ENCODE measurements at places on chromosomes 13 and 19.
A peak's percentile ranks its signal among the peaks of the same experiment; 100 is the strongest.

- no peaks in the 10 kb centered on the region for H3K27me3 ChIP-seq
- no peak for DNase-seq
- H3K27ac ChIP-seq = no peak overlapping the region
Measured at GRCh38 chr13:24574847-24575246, 62.3 kb upstream of the PARP4 start.

- H3K27ac ChIP-seq = no peak overlapping the region
- no peaks in the 10 kb centered on the region for H3K27me3 ChIP-seq
- H3K36me3 ChIP-seq = no peaks in the 10 kb centered on the region
- no peak overlapping the region for H3K4me3 ChIP-seq
- H3K4me1 ChIP-seq = no peaks in the 10 kb centered on the region
Measured at GRCh38 chr13:76816394-76816793, 69.8 kb downstream of the KCTD12 start.

- H3K4me3 ChIP-seq = no peak overlapping the region
- H3K4me1 ChIP-seq = no peaks in the 10 kb centered on the region
- H3K36me3 ChIP-seq = no peaks in the 10 kb centered on the region
- no peaks in the 10 kb centered on the region for H3K27me3 ChIP-seq
- no peak for DNase-seq
Measured at GRCh38 chr13:107289540-107289939, 721.6 kb upstream of the ARGLU1 start.

- H3K4me3 ChIP-seq = no peak overlapping the region
- H3K27ac ChIP-seq = no peak overlapping the region
- H3K27me3 ChIP-seq = no peaks in the 10 kb centered on the region
- DNase-seq = no peak
- H3K36me3 ChIP-seq = no peaks in the 10 kb centered on the region
Measured at GRCh38 chr19:17441241-17442021, 7.0 kb downstream of the TMEM221 start.

- H3K27ac ChIP-seq = peak overlapping the region; percentile 71
- no peak for DNase-seq
- H3K4me3 ChIP-seq = no peak overlapping the region
- H3K36me3 ChIP-seq = no peaks in the 10 kb centered on the region
Measured at GRCh38 chr19:46975011-46975924, 44.4 kb upstream of the NPAS1 start.

DNA sequence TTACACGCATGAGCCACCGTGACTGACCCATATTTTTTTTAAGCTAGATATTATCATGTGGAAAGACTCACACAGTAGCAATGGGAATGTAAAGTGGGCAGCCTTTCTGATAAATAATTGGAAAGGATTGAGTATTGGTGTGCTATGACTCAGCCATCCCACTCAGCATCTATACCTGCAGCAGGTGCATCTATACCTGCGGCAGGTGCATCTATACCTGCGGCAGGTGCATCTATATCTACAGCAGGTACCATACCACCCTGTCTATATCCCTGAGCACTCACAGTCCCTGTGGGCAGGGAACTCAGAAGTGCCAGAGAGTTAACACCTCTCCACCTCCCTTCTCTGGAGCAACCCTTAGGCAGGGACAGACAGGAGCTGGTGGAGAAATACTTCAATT is 5.2 kb upstream of the LRRC8E start:
- no peaks in the 10 kb centered on the region for H3K36me3 ChIP-seq
- DNase-seq = no peak
- H3K4me3 ChIP-seq = no peak overlapping the region

DNA sequence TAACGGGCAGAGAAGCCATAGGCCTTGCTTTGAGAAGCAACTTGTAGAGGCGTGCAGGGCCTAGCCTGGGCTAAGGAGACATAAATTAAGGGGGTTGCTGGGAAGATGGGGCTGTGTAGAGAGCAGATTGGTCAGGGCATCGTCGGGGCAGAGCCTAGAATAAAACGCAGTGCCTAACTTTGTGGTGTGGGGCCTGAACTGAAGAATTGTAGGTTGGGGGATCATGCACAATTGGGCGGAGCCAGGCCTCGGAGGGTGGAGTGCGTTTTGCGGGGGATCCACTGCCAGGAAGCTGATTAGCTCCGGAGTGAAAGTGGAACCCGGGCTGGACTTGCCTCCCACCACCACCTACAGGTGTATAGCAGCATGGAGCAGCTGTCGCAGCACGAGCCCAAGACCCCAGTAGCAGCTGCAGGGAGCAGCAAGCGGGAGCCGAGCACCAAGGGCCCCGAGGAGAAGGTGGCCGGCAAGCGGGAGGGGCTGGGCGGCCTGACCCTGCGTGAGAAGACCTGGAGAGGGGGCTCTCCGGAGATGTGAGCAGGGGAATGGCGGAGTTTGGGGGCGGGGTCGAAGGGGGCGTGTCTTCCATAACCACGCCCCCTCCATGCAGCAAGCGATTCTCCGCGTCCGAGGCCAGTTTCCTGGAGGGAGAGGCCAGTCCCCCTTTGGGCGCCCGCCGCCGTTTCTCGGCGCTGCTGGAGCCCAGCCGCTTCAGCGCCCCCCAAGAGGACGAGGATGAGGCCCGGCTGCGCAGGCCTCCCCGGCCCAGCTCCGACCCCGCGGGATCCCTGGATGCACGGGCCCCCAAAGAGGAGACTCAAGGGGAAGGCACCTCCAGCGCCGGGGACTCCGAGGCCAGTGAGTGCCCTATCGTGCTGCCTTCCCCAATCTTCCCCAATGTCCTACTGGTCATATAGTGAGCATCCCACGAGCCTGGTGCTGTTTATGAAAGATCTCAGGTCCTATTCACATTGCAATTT is 13.8 kb downstream of the DNASE2 start:
- H3K4me3 ChIP-seq = peak overlapping the region; percentile 13
- no peak overlapping the region for H3K27ac ChIP-seq
- DNase-seq = peak; percentile 49
- no peaks in the 10 kb centered on the region for H3K36me3 ChIP-seq
- no peaks in the 10 kb centered on the region for H3K27me3 ChIP-seq

DNA sequence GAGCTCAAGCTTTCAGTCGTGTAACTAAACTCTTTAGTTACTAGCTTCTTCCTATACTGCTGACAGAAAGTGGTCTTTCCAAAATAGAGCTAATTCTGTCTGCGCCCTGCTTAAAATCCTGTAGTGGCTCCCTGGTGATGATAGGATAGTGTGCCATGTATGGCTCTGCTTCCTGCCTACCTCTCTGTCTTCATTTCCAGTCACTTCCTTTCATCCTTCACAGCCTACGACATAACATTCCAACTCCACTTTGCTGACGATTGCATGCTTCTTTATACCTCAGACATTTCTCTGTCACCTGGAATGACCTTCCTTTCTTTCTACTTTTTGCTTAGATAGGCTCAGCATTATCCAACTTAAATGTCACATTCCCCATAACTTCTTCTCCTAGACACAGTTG is 190.8 kb downstream of the MAB21L1 start:
- no peaks in the 10 kb centered on the region for H3K4me1 ChIP-seq
- H3K36me3 ChIP-seq = no peaks in the 10 kb centered on the region
- no peak overlapping the region for H3K27ac ChIP-seq
- DNase-seq = no peak
- H3K4me3 ChIP-seq = no peak overlapping the region

DNA sequence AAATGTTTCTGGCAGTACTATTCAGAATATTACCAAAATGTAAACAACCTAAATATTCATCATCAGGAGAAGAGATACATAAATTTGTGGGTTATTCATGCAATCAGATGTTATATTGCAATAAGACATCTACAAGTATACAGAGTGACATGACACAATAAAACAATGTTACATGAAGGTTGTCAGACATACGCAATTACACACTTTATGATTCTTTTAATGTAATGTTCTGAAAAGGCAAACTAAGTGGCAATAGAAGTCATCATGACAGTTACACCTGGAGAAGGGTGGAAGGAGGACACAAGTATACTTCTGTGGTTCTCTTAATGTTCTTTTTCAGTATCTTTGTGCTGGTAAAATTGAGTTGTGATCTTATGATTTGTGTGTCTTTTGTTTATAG is 95.8 kb upstream of the PRR20A start:
- H3K4me1 ChIP-seq = no peaks in the 10 kb centered on the region
- no peak overlapping the region for H3K4me3 ChIP-seq
- H3K27me3 ChIP-seq = no peaks in the 10 kb centered on the region
- H3K36me3 ChIP-seq = no peaks in the 10 kb centered on the region
- no peak overlapping the region for H3K27ac ChIP-seq

DNA sequence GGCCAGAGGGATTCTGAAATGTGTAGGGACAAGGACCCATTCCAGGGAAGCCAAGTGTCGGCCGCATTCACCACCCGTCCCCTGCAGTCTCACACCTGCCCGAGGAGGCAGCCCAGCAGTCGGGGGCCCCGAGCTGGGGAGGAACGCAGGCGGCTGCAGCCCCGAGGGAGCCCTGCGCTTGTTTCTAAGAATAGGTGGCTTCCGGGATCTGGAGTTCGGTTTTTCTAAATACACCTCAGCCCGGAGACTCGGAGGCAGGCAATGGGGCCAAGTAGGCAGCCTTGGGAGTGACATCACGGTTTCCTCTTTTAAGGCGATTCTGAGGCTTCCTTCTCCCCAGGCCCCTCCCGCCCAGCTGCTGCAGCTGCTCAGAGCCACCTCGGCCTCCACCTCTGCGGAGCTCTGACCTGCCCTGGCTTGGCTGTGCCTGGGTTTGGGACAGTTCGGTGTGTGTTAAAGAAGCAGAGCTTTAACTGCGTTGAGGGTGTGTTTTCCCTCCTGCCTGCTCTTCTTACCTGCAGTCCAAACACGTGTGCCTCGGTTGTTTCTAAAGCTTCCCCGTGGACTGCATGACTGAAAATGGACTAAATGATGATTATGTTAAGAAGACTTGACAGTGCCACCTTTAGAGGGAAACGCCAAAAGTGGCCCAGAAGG is 80.5 kb downstream of the COL4A2 start:
- no peaks in the 10 kb centered on the region for H3K36me3 ChIP-seq
- H3K4me3 ChIP-seq = no peak overlapping the region
- no peak for DNase-seq
- H3K4me1 ChIP-seq = no peaks in the 10 kb centered on the region

DNA sequence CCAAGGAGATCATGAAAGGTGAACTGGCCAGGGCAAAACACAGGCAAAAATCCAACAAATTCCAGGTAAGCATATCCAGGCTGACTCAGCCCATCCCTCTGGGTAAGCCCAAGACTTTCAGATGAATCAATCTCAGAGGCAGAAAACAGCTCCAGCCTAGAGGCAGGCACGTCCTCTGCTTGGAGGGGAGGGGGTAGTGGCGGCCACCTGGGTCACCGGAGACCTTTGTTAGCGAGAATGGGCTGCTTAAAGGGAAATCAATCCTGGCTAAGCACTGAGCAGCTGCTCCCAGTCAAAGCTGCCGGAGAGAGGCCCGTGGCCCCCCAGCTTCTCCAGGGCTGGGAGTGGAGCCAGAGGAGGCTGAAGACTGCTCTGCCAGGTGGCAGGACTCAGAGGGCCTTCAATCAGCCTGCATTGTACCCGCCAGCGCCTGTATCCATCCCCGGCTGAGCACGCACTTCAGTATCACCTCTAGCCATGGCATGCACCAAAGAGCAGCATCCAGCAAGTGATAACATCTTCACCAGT is 48.2 kb downstream of the PIN1 start:
- no peak overlapping the region for H3K27ac ChIP-seq
- H3K36me3 ChIP-seq = no peaks in the 10 kb centered on the region
- DNase-seq = no peak

GRCh38 chr13:91767651-91768050 is 369.2 kb downstream of the GPC5 start:
- no peaks in the 10 kb centered on the region for H3K36me3 ChIP-seq
- no peaks in the 10 kb centered on the region for H3K27me3 ChIP-seq
- H3K4me3 ChIP-seq = no peak overlapping the region
- DNase-seq = no peak
- H3K27ac ChIP-seq = no peak overlapping the region

GRCh38 chr13:32748305-32748704 is 162.1 kb downstream of the PDS5B start:
- no peaks in the 10 kb centered on the region for H3K27me3 ChIP-seq
- H3K4me1 ChIP-seq = peaks cover 5% of the 10 kb centered on the region
- no peaks in the 10 kb centered on the region for H3K36me3 ChIP-seq
- H3K4me3 ChIP-seq = no peak overlapping the region
- DNase-seq = no peak

DNA sequence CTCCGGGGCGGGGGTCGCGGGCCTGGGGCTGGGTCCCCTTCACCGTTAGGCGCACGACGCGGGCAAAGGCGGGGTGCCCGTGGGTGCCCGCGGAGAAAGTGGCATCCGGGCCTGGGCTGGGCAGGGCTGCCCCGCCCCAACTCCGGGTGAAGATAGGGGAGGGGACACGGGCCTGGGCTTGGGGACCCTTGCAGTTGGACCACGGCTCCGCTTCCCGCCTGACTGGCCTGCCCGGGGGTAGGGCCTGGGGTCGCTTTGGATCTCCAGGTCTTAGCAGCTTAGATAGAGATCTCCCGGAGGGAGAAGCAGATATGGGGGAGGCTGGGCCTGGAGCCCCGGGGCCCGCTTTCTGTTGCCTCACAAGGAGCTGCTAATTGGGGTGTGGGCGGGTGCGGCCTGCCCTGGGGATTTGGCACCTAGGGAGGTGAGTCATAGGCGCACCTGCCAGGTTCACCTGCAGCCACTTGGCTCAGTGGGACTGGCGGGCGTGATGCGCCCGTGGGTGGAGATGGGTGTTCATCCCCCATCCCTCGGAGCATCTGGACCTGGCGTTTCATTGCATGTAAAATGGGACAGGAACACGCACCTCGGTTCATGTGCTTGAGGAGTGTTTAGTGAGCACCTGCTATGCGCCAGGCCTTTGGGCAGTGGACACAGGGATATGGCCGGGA is 585 bp downstream of the MAP1S start:
- DNase-seq = peak; percentile 79
- no peaks in the 10 kb centered on the region for H3K27me3 ChIP-seq
- H3K36me3 ChIP-seq = no peaks in the 10 kb centered on the region
- H3K27ac ChIP-seq = peak overlapping the region; percentile 3
- H3K4me1 ChIP-seq = peaks cover 6% of the 10 kb centered on the region

GRCh38 chr13:75432045-75432444 is 49.9 kb downstream of the TBC1D4 start:
- H3K36me3 ChIP-seq = no peaks in the 10 kb centered on the region
- H3K27ac ChIP-seq = no peak overlapping the region
- H3K4me3 ChIP-seq = no peak overlapping the region
- no peaks in the 10 kb centered on the region for H3K4me1 ChIP-seq
- no peaks in the 10 kb centered on the region for H3K27me3 ChIP-seq

- H3K4me1 ChIP-seq = no peaks in the 10 kb centered on the region
- H3K4me3 ChIP-seq = no peak overlapping the region
- no peaks in the 10 kb centered on the region for H3K36me3 ChIP-seq
- no peak for DNase-seq
- H3K27me3 ChIP-seq = no peaks in the 10 kb centered on the region
- H3K27ac ChIP-seq = no peak overlapping the region
Measured at GRCh38 chr13:94778986-94779385, 66.6 kb upstream of the SOX21 start.

- peak within 1 kb of the TSS; percentile 23 for H3K4me3 ChIP-seq
- H3K4me1 ChIP-seq = peaks cover 13% of the 10 kb centered on the region
- H3K27me3 ChIP-seq = no peaks in the 10 kb centered on the region
- H3K27ac ChIP-seq = no peak within 1 kb of the TSS
- peak; percentile 84 for DNase-seq
- H3K36me3 ChIP-seq = peaks cover 4% of the 10 kb centered on the region
Measured at GRCh38 chr19:49690656-49691242, at the start of gene CPT1C. Gene CPT1C, plus strand, starts transcription at chr19:49691116. Its CDS starts 1,137 bp downstream, at chr19:49692253.

Data from pancreas (tissue), 10 donors.